Neural progenitor cell (in vitro differentiated cells): ENCODE measurements at places on chromosomes 6 and 20. TPM values are rescaled to one million over a fixed set of nuclear protein-coding genes. Genes with fewer than 3 reads are reported as not detected.

HIVEP1 gene
- total RNA-seq: 21.6 and 23.3 TPM in 2 replicates

DNA sequence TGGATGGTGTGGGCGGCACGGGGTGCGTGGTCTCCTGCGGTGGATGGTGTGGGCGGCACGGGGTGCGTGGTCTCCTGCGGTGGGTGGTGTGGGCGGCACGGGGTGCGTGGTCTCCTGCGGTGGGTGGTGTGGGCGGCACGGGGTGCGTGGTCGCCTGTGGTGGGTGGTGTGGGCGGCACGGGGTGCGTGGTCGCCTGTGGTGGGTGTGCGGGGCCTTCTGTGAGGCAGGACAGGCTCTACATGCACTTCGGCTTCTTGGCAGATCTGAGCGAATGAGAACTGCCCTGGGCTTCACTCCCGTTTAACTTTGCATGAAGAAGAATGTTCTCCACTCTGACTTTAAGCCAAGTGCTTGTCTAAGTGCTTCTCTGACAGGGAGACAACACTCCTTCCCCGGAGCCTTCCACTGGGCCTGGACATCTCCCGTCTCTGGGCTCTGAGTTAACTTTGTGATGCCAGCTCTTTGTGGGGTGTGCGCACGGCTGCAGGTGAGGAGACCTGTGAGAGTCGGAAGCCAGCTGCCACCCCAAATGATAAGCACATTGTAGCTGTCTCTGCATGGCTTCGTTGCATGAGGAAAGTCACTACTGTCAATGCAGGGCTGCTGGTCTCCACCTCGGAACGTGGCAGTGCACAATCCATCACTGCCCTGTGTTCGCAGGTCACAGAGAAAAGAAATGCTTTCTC lies 244.8 kb downstream of the DLL1 start:
- no peaks in the 10 kb centered on the region for H3K27me3 ChIP-seq
- H3K4me3 ChIP-seq: no peak overlapping the region
- DNase-seq: no peak
- H3K27ac ChIP-seq: no peak overlapping the region
- no peaks in the 10 kb centered on the region for H3K4me1 ChIP-seq

SLC35A1 gene
- 19.9 and 34.6 TPM in 2 replicates for total RNA-seq

PTK6 gene
- not detected in 2 replicates for total RNA-seq

SLC22A23 gene
- 0.99 and 3.3 TPM in 2 replicates for total RNA-seq

CD24 gene
- 330 and 448 TPM in 2 replicates for total RNA-seq

ZNF831 gene
- not detected in 2 replicates for total RNA-seq

DNA sequence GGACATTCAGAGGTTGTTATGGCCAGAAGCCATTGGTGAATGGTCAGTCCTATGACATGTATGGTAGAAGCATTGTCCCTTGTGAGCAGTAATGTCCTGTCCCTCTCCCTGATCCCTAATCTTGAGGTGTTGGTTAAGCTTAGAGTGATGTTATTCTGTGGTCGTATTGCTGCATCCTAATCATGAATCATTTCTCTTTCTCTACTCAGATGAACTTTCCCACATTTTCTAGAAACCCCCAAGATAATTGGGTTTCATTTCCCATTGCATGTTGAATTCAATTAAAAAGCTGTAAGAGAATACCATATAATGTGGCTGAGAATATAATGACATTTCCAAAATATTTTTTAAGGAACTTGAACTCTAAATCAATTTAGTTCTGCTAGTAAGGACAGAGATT lies 175.1 kb downstream of the PLCB4 start:
- no peak overlapping the region for H3K27ac ChIP-seq
- H3K4me1 ChIP-seq: peaks cover 26% of the 10 kb centered on the region
- H3K27me3 ChIP-seq: no peaks in the 10 kb centered on the region
- H3K36me3 ChIP-seq: no peaks in the 10 kb centered on the region
- DNase-seq: no peak
- H3K4me3 ChIP-seq: no peak overlapping the region
